Activated effector memory CD4-positive, alpha-beta T cell treated with Interleukin-2 at 50 U/mL for 16 hours (primary cell): ENCODE measurements at places on chromosomes 11 and 22.

GRCh38 chr11:12540075-12540680, 134.0 kb upstream of the TEAD1 start:
- DNase-seq: no peak

- no peak for DNase-seq
Measured at GRCh38 chr22:46561435-46561905, 24.1 kb upstream of the CELSR1 start.

DNA sequence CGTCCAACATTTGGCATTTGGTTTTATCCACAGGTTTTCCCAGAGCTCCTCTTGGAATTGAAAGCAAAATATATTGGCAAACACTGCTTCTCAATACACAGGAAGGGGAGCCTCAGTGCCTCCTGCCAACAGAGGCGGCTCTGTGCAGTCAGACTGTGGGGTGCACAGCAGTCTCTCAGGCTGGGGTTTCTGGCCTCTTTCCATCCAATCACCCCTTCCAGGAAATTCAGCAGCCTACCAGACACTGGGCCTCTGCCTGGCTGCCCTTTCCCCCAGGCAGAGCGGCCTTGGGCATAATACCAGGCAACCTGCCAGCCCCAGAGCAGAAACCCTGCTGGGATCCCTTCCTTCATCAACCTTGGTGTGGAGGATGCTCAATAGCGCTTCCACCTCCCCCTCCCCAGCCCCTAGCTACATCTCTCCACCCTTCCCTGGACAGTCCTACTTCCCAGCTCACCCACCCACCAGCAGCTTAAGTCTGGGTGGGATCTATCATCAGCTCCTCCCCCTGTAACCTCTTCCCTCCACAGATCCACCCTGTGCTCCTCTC, 17.8 kb upstream of the RAPSN start:
- DNase-seq: no peak

DNA sequence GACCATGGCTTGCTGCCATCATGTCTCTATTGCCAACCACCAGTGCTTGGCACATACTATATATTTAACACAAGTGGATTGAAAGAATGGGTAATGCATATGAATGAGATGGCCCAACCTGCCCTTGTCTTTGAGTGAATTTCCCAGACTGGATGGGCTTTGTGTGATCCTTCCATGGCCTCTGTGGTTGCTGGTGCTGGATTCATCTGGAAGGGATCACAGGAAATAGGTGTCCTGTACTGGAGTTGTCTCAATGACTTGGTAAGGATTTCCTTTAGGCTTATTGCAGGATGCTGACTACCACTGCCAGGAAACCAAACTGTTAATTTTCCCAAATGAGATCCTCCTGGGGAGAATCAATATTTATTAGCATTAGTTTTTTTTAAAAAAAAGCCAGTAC, 328.6 kb downstream of the TMEM135 start:
- no peak for DNase-seq

GRCh38 chr11:119896387-119897045, 167.5 kb upstream of the NECTIN1 start:
- no peak for DNase-seq

GRCh38 chr11:67194096-67194495, 72.2 kb upstream of the GRK2 start:
- no peak for DNase-seq

GRCh38 chr11:67250059-67251043, 15.9 kb upstream of the GRK2 start:
- no peak for DNase-seq
